ENCODE measurements at places on chromosomes 3 and 15.

DNA sequence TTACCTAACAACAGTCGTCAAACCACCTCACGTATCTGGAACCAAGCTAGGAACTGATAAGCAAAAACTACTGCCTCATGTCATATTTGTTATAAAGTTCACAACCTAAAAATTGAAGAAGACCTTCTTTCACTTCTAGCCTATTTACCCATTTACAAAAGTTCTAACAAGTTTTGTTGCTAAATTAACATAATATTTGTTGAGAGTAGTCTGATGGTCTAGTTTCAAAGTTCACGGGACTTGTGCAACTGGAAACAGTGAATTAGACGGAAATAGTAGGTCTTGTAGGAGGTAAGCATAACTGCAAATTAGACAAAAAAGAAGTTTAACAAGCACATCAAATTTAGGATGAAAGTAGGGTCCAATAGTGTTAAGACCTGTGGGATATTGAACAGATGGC lies 51.9 kb downstream of the CCR4 start:
- DNase-seq = no peak

- no peak for DNase-seq
Observed at GRCh38 chr15:98801234-98801561, 152.9 kb downstream of the IGF1R start.

DNA sequence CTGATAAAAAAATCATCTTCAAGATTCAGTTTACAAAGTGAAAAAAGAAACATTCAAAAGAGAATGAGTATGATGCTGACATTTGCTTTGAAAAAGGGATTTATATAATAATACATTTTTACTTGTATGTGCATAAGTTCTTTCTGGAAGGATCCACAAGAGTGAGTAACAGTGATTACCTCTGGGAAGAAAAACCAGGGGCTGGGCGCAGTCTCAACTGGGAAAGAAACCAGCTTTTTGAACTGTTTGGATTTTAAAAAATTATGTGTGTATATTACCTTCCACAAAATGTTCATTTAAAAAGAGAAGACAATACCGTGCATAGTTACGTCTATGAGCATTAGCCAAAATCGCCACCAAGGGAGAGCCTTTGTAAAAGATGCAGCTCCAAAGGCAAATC lies 1.3 kb downstream of the CLEC3B start:
- DNase-seq = no peak

- peak; percentile 14 for DNase-seq
Observed at GRCh38 chr3:105096071-105096470, 270.6 kb upstream of the ALCAM start.

DNA sequence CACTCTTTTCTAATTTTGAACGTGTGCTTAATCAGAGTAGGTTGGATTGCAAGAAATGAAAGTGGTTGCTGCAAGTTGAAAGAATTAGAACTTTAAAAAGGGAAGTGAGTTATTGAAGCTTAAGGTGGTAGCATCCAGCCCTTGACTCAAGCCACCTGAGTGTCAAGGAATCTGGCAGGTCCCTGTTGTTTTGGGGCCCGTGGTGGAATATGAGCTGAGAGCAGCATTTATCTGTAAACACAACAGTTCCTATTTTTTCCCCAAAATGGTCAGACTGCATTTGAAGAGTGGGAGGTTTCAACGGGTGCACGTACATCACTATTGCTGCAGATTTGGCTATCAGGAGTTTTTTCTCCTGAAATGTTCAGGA lies 1.7 kb downstream of the ITPR1 start:
- no peak for DNase-seq

DNA sequence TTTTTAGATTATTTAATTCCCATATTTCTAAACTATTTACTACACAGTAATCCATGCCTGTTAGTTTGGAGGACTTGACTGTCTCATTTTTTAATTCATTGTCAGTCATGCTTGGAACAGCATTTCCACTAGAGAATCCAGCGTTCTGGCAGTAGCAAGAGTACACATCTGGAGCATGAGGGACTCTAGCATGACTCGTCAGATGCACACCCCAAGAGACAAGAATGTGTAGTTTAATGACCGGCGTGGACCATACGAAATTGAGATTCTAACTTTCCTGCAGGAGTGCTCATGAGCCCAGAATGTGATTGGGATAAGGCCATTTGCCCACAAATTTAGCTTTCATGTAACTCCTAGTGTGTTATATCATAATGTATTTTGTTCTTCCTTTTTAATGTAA lies 48.9 kb downstream of the ASB7 start:
- DNase-seq = no peak

DNA sequence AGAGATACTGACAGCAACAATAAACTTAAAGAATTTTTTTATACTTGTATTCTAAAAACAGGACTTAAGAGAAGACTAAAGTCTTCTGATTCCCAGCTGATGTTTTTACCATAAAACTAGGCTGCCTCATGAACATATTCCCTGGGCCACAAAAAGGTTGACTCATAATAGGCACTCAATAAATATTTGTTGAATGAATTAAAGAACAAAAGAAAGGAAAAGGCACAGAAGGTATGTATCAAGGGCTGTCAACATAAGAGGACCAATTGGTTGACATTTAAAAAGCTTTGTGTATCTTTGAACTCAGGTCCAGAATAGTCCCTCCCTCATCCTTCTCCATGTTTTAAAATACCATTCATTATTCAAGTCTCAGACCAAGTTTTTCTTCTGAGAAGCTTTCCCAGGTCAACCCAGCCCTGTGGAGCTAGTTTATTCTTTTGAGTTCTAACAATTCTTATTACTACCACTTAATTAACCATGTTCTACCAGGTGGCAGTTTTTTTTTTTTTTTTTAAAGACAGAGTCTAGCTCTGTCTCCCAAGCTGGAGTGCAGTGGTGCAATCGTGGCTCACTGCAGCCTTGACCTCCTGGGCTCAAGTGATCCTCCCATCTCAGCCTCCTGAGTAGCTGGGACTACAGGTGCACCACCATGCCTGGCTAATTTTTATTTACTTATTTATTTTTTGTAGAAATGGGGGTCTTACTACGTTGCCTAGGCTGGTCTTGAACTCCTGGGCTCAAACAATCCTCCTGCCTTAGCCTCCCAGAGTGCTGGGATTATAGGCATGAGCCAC lies 17.5 kb upstream of the ARHGEF3 start:
- no peak for DNase-seq

DNA sequence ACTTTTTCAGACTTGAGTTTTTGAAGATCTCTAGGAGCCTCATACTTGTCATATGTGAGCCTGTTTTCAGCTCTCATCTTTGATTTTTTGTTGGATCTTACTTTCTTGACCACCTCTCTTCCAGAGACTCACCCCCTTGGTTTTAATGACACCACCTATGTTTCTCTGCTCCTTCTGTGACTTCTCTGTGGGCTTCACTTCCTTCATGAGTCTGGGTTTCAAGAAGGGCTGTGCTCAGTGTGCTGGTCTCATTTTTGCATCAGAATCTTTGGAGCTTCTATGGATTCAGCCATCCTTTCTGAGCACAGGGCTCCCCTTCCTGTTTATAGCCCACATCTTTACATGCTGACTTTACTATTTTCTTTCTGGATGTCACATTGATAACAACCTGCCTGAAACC lies 17.7 kb downstream of the PPM1L start:
- no peak for DNase-seq

- DNase-seq = no peak
Observed at GRCh38 chr3:134985864-134986715, 191.0 kb downstream of the EPHB1 start.

DNA sequence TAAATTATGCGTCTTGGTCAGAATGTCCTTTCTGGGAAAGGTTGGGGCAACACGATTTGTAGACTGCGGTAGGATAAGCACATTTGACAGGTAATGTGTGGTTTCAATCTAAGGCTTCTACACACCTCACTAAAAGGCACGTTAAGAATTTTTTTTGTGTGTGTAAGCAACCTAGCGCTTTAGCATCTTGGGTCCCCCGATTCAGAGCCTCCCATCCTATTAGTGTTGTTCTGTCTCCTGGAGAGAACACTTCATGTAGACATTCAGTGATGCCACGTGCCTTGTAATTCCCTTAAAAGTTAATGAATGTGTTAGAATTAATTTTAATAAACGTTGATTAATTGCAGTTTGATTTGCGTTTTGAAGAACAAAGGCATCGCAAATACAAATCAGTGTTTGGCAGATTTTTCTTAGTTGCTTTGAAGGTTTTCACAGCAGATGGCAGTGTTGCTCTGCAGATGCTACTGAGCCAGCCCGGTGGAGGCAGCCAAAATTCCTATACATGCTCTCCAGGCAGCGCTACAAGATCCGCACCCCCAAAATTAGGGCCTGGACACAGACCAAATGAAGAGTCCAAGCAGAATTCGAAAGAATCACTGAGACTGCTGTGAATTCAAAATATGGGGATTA lies 63.5 kb downstream of the OTOL1 start:
- no peak for DNase-seq

GRCh38 chr3:50233176-50233575 lies 2.8 kb upstream of the GNAI2 start:
- DNase-seq = no peak

DNA sequence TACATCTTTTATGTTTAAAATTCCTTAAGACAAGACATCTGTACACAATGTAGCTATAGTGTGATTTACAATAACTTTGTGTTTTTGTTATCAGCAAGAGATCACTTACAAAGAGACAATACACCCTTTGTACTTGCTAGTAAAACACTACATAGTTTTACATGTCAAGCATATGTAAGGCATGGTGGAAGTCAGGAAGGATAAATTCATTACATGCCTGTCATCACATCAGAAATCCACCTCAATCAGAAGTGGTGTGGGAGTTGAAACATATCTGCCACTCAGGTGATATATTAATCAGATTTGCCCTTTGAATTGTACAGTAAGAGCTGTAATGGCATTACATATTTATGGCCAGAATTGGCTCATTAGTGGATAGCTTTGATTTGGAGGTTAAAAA lies 95.5 kb downstream of the MBNL1 start:
- no peak for DNase-seq

- no peak for DNase-seq
Observed at GRCh38 chr15:94348084-94348483, 116.7 kb downstream of the MCTP2 start.

DNA sequence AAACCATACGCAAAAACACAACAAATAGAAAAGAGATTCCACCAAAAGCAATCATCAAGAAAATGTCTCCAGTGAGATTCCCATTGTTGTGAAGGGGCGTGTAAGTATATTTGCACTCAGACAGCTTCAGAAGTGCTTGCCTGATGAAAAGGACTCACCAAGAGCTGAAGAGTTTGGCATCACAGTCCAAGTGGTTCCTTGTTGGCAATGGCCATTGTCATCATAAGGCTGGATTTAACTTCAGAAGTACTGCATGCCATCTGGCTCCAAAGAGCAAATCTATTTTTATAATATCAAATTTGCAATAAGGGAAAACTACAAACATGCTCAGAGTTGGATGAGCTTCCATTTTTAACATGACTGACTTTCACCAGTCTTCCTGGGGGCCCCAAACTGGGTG lies 505.3 kb upstream of the NR2F2 start:
- DNase-seq = no peak

DNA sequence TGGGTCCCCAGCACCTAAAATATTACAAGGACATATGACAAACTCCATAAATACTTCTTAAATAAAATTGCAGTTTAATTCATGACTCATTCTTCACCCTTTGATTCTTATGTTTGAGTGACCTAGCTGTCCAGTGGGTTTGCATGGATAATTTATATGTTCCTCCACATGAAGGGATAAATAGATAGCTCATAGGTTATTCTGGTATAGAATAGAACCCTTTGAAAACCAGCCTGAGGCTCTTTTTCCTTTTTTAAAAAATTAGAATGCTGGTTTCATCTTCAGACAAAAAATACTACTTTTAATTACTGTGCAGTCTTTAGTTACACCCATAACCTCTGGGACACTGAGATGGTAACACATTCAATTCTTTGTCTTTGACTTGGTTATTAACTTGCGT lies 97.1 kb upstream of the SAMMSON start:
- DNase-seq = no peak

- no peak for DNase-seq
Observed at GRCh38 chr3:119443179-119443578, 20.2 kb downstream of the TMEM39A start.

- DNase-seq = no peak
Observed at GRCh38 chr3:112407888-112408702, 75.1 kb downstream of the CD200 start.

DNA sequence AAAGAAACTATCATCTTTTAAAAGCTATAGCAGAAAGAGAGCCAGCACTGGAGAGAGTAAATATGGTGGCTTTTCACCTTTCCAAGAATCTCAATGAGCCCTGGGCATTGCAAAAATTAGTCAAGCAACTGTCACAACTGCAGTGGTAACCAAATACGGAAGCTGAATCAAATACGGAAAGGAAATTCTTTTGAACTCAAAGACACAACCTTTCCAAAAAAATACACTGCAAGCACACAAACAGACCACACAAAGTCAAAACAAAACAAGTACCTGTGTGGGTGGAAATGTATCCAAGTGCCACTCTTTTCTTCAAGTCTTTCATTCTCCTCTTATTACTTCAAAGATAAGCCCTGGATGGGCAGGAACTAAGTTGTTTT lies 17.6 kb downstream of the VGLL4 start:
- DNase-seq = no peak

DNA sequence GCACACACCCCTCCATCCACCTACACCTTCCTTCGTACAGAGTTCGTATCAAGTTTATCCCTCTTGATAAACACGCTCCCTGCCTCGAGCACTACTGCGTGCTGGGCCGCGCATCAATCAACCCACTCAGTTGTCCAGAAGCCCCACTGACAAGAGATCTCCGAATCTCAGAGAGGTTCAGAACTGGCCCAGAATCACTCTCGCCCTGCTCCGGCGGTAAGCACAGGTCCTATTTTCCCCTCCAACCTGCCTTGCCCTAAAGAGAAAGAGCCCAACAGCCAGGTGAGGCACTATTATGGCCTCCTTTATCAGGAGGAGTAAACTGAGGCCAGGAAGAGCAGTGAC lies 494 bp upstream of the NISCH start:
- no peak for DNase-seq

DNA sequence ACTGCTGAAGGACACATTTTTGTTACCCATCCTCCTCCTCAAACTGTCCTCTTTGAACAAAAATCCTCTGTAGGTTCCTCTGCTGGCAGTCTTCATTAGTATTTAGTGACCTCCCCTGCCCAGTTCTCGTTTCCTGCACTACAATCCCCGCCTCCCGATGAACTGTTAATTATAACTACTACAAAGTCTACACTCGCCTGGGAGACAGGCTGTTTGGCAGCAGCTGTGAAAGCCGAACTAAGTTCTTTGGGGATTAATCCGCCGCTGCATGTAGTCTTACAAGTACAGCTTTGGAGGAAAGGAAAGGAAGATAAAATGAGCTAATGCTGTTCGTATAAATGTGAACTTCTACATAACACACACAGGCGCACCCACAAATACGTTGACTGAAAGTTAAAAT lies 160.0 kb upstream of the WNT5A start:
- no peak for DNase-seq

DNA sequence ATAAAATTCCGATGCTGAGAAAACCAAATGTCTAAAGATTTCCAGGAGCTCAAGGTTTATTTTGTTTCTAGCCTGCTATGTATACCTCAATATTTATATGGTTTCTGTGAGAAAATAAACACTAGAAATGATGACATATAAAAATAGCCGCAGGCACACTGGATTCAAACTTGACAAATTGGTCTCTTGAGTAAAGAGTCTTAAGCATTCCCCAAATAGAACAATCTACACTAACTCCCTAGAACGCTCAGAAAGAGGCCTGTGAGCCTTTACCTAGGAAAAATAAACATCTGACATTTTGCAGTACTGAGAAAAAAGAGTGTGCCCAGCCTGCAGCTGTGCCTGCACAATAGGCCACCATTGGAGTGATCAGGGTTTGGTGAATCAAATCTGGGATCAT lies 75.2 kb downstream of the NEK10 start:
- DNase-seq = no peak

Data from NCI-H524 treated with DMSO at 0.1 percent for 48 hours (cell line).